ENCODE measurements at places on chromosomes 3 and 15.

GRCh38 chr3:67685499-67685898 lies 31.1 kb upstream of the SUCLG2 start:
- no peak for DNase-seq

DNA sequence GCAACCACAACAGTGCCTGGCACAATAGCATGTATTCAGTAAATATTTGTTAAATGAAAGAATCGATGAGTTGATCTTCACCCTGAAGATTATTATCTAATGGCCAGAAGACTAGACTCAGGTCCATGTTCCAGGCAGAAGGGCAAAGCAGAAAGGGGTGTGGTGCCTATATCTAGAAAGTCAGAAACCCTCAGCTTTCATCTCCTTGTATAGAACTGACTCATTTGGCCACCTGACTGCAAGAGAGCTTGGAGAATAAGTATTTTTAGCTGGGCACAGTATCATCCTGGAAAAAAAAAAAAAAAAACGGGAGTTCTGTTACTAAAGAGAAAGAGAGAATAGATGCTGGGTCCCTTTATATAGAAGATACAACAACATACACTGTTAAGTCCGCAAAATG lies 69.7 kb upstream of the SPRED1 start:
- no peak for DNase-seq

GRCh38 chr15:78204351-78205309 lies 29.7 kb downstream of the ACSBG1 start:
- no peak for DNase-seq

GRCh38 chr15:42732095-42732827 lies 4.7 kb downstream of the CDAN1 start:
- DNase-seq, result no peak

DNA sequence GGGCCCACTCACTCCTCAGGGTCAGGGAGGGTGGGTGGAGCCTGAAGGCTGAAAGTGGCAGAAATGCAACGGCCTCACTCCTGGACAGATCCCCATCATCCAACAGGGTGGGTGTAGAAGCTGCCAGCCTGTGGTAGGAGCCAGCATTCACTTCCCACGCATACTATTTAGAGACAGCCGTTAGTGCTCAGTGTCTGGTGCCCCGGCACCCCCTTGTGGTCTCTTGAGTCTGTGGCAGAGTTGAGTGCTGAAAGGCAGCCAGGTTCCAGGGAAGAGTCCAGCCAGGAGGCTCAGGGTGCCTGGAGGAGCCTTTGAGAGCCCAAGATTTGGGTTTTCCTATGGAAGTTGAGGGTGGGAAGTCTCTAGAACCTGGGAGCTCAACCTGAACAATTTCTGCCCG lies 2.1 kb upstream of the GNAT1 start:
- DNase-seq, result peak; percentile 34

GRCh38 chr3:46090161-46090591 lies 62.9 kb upstream of the XCR1 start:
- DNase-seq, result no peak

DNA sequence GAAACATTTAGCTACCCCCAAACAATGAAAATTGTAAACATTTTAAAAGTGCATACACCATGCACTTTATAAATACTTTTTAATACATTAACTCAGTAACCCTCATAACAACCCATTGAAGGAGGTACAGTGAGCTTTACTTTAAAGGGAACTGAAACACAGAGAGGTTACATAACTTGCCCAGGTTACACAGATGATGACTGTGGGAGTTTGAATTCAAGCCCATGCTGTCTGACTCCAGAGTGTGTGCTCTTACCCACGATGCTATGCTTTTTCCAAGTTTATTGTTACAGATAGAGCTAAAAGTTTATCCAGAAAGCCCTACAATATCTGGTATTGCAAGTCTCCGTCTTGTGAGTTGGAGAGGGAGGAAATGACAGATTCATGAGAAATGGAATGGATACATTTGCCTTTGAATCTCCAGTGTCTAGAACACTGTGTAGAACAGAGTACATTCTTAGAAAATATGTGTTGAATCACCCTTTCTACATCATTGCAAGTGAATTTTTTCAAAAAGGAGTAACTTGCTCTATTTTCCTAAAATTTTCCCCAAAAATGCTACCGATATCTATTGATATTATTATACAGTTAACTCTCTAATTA lies 428.3 kb downstream of the NAALADL2 start:
- no peak for DNase-seq

- DNase-seq, result no peak
These were observed 77.9 kb upstream of the IGSF10 start for GRCh38 chr3:151538456-151539393.

GRCh38 chr3:33543601-33544000 lies 103.4 kb upstream of the UBP1 start:
- DNase-seq, result no peak

DNA sequence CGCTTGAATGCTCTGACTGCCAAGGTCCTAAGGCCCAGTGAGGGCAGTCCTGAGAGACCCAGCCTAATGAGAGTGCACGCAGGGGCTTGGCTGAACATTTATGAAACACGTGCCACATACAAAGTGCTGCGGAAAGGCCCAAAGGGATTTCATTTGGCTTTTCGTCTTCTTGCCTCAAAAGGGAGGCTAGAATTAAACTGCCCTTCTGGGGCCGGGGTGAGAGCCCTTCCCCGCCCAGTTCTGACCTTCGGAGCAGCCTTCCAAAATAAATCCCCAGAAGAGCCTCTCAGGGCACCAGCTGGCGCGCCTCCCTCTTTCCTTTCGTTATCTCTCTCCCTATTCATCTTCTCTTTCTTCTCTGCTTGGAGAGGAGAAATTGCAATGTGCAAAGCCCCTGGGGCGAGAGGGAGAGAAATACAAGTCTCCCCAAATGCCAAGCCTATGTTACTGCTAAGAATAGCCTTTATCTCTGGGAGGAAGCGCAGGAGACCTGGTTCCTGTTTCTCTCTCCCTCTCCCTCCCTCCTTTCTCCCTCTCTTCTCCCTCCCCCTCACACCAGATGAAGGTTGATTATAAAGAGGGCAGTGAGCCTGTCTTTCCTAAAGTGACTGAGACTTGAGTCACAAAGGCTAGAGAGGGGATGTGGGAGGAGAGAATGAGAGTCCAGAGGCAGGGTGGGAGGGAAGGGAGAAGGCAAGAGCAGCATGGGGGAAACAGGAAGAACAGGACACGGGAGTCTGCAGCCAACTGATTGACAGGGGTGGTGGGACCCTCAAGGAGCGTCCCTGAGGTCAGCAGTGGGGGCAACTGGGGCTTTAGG lies 36.7 kb upstream of the NDUFB4 start:
- DNase-seq, result no peak

DNA sequence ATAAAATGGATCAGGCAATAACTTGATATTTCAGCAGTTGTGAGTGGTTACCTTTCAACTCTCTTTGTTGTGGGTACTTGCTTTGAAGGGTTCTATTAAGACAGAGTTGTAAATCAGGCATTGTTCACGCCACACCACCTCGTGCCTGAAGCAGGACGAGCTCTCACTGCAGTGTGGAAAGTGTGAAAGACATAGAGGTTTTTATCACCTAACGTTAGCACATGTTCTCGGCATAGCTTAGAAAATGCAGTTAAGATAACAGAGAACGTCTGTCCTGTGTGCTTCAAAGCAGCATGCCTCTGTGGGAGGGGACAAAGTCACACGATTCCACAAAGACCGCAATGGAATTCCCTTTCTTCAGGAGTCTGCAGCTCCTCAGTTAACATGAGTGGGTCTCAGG lies 7.8 kb downstream of the ADAMTS17 start:
- no peak for DNase-seq

- no peak for DNase-seq
These were observed 379.7 kb upstream of the EPHA6 start for GRCh38 chr3:96434651-96435050.

DNA sequence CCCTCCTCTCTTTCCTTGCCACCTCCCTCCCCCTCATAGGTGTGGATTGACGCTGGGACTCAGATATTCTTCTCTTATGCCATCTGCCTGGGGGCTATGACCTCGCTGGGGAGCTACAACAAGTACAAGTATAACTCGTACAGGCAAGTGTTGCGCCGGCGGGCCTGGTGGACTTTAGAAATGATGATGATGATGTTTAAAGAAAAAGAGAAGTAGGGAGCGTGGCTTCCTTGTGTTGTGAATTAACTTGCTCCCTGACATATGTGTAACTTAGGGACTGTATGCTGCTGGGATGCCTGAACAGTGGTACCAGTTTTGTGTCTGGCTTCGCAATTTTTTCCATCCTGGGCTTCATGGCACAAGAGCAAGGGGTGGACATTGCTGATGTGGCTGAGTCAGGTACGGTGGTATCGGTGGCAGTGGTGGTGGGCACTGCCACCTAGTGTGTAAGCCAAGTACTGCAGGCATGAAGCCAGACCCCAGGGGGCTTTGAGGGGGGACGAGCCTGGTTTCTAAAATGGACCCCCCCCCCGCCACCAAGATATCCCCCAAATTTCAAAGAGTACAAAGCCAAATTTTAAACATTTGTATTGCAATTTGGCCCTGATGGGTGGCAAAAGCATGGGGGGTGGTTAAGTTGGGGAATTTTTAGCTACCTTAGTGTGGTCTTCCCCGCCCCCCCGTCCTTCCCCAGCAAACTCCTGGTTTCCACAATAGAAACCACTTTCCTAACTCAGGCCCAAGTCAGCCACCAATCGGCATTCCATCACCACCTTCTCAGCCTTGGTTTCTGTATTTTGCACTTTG lies 65.6 kb downstream of the SLC6A6 start:
- peak; percentile 42 for DNase-seq

- DNase-seq, result no peak
These were observed 19.8 kb upstream of the P2RY12 start for GRCh38 chr3:151404316-151404715.

- DNase-seq, result no peak
These were observed 1.2 kb upstream of the MLF1 start for GRCh38 chr3:158569794-158570193.

DNA sequence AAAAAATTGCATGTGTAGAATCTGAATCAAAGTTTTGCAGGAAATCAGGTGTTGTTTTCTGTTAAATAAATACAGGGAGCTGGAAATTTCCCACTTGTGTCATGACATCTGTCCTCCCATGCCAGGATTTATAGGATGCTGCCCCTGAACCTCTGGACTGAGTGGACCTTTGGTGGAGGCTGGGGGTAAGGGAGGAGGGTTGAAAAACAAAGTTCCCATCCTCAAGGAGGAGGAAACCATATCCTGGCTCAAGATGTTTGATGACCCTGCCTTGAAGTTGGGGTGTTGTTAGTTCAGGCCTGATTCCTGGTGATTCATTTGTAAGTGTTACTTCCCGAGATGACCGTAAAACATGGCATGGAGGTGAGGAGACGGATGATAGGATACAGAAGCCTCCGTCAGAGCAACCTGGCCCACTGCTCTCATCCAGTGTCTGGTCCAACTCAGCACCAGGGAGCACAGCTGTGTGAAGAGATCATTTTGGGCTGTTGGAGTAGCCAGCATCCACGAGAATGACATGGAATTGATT lies 223.6 kb downstream of the CACNA2D3 start:
- DNase-seq, result no peak

- DNase-seq, result no peak
These were observed 62.3 kb upstream of the ASB14 start for GRCh38 chr3:57354768-57355167.

- DNase-seq, result no peak
These were observed 190.0 kb downstream of the PLCH1 start for GRCh38 chr3:155554777-155555451.

GRCh38 chr3:114394551-114394950 lies 100.7 kb downstream of the TIGIT start:
- DNase-seq, result no peak

DNA sequence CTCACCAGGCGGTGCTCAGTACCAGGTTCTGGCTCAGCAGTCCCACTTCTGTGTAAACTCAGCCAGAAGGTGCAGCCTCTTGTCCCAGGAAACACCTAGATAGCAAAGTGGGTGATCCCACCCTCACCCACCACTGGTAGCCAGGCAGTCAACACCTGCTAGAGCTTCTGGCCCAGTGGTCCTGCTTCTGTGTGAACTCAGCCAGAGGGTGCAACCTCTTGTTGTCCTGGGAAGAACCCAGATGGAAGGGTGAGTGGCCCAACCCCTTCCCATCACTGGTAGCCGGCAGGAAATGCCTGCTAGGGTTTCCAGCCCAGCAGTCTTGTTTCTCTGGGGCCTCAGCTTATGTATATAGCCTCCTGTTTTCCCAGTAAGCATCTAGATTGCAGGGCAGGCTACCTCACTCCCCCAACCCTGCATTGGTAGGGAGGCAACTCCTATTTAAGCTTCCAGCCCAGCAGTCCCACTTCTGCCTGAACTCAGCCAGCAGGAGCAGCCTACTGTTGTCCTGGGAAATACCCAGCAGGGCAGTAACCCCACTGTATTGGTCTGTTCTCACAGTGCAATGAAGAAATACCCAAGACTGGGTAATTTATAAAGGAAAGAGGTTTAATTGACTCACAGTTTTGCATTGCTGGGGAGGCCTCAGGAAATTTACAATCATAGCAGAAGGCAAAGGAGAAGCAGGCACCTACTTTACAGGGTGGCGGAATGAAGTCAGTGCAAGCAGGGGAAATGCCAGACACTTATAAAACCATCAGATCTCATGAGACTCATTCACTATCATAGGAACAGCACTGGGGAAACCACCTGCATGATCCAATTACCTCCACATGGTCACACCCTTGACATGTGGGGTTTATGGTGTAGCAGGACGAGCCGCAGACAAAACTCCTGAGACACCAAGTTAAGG lies 110.6 kb downstream of the DTWD1 start:
- no peak for DNase-seq

DNA sequence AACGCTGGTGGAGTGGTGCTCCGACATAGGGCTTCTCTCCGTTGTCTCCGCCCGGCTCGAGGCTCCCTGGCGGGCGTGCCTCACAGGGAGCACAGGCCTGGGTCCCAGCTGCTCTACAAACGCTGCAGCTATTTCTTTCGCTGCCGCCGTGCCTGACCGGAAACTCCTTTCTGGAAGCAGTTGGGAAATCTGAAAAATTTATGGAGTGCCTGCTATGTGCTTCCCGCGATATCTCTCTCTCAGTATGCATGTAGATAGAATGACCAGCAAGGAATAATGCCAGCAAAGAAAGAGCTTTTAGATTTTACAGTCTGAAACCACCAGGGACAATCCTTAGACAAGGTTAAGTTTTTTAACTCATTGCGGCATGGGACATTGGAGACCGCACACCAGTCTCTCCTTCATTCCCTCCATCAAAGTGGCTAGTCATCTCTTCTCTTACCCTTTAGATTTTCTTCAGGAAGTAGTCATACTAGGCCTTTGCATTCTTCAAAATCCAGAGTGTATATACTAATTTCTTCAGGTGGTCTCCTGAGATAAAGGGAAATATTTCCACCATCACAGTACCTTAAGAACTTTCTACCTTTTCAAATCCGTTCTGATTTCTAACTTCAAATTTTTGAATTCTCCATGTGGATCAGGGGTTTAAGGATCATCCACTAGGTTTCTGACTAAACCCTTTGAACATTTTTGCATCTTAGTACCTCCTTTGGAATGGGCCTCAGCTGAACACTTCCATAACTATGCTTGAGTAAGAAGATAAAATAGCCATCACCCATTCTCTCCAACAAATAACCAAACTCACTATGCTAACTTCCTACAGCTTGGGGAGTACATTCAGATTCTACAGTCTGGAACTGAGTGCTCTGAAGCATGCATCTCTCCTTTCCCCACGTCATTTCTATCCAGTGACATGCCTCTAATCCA lies 1.1 kb upstream of the NPHP3 start:
- DNase-seq, result no peak

- no peak for DNase-seq
These were observed 810.2 kb upstream of the ALCAM start for GRCh38 chr3:104556372-104557078.

GRCh38 chr3:152213203-152213602 lies 55.5 kb upstream of the MBNL1 start:
- DNase-seq, result no peak

- no peak for DNase-seq
These were observed 28.5 kb downstream of the IGDCC3 start for GRCh38 chr15:65349338-65349737.

Data from stimulated activated CD4-positive, alpha-beta T cell treated with anti-CD3 and anti-CD28 coated beads, Interleukin-4, amount 100 ng/mL, for 24 hours (primary cell).